H9 (cell line): ENCODE measurements at places on chromosomes 6 and 20.

- no peaks in the 10 kb centered on the region for H3K4me1 ChIP-seq
- no peak overlapping the region for H3K27ac ChIP-seq
- H3K27me3 ChIP-seq, result no peaks in the 10 kb centered on the region
- no peak overlapping the region for H3K4me3 ChIP-seq
These were observed 6.6 kb upstream of the BTNL2 start for GRCh38 chr6:32413427-32414047.

DNA sequence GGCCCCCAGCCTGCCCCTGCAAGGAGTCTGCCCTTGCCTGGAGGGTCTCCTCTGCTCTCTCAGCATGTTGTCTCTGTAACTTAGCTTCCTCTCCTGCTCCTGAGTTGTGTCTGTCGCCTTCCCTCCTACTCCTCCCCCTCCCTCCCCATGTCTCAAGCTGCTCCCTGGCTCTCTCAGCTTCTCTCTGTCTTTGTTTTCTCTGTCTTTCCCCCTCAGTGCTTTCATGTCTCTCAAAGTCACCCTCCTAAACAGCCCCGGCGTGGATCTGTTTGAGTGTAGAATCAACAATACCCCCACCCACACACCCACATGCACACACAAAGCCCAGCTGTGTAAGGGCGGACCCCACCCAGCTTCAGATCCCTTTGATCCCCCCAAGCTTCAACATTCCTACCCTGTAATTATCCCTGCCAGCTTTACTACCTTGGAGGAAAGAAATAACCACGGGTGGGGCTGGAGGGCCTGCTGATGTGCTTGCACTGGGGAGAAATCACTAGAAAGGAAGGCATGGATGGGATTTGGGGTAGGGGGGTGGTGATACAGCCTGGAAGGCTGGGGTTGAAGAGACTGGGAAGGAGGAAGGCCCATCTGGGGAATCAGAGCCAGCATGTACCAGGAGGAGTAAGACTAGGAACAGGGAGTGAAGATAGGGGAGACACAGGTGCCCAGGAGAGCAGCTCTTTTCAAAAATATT, 1.0 kb upstream of the LY6G6D start:
- DNase-seq, result peak; percentile 36
- H3K4me1 ChIP-seq, result peaks cover 10% of the 10 kb centered on the region; the same call in 1 of the 2 replicates
- no peaks in the 10 kb centered on the region for H3K27me3 ChIP-seq

DNA sequence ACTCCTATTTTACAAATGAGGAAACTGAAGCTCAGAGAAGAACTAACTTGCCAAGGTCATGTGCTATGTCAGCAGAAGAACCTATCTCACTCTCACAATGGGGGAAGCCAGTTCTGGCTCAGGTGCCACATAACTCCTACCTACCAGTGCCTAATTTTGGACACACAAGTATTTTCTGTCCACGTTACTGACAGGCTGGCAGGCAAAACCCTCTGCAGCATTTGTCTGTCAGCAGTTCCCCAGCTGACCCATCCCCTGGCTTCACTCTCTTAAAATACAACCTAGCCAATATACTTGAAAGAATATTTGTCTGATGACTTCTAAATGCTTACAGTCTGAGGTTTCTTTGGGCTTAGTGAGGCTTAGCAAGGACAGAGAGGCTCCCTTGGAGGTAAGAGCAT, 15.5 kb downstream of the GSS start:
- DNase-seq, result no peak
- H3K36me3 ChIP-seq, result peaks cover 24% of the 10 kb centered on the region
- no peak overlapping the region for H3K4me3 ChIP-seq
- H3K4me1 ChIP-seq, result no peaks in the 10 kb centered on the region
- no peak overlapping the region for H3K27ac ChIP-seq

DNA sequence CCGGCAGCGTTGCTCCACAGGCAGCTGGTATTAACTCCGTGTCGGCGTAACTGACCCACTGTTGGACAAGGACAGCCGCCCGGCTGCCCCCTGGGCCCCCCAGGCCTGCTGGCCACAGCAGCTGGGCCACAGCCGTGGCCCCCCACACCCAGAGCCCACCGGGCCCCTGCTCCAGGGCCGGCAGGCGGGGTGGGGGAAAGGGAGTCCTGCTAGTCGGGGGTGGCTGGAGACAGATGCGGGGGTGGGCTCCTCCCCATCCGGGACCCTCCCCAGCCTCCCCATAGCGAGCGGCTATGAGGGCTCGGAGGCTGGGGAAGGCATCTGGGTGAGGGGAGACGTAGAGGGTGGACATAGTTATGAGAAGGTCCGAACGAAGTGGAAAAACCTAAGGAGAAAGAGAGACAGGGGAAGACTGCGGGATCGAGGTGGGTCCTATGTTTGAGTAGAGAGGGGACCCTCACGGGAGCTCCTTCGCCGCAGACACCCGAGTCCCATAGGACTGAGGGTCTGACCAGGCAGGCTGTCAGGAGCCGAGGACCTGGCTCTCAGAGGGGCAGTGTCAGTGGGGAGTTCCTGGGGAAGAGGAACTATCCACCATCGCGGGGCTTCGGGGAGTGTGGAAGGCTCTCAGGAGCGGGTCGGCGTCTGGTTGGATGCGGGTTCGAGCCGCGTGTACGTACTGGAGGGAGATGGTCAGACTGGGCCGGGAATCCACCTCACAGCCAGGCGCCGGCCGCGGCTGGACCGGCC, 511 bp downstream of the VARS1 start:
- DNase-seq, result no peak
- H3K27me3 ChIP-seq, result no peaks in the 10 kb centered on the region
- no peaks in the 10 kb centered on the region for H3K4me1 ChIP-seq
- H3K27ac ChIP-seq, result no peak overlapping the region

GRCh38 chr6:157764178-157765068, 58.6 kb upstream of the SNX9 start:
- H3K4me1 ChIP-seq, result peaks cover 19% of the 10 kb centered on the region
- H3K4me3 ChIP-seq, result no peak overlapping the region
- no peak for DNase-seq
- no peaks in the 10 kb centered on the region for H3K36me3 ChIP-seq

GRCh38 chr6:170365593-170365992, 59.0 kb downstream of the FAM120B start:
- H3K27me3 ChIP-seq, result no peaks in the 10 kb centered on the region
- no peaks in the 10 kb centered on the region for H3K4me1 ChIP-seq
- H3K4me3 ChIP-seq, result no peak overlapping the region

DNA sequence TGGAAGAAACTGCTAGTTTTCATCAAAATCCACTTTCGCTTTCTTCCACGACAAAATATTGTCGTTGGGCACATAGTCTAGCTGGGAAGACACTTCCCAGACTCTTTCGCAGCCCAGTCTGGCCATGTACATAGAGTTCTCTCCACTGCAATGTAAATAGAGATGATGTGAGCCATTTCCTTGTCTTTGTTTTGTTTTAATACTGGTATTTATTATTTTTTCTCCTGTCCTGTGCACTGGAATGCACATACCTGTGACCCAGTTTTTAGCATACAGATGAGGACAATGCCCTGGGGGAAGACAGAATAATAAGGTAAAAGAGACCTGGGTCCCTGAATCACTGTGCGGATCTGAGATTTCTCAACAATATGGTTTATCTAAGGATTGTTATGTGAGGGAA, 149.5 kb upstream of the BMP5 start:
- DNase-seq, result no peak
- H3K27ac ChIP-seq, result no peak overlapping the region
- no peaks in the 10 kb centered on the region; the same call in 1 of the 2 replicates for H3K4me1 ChIP-seq
- H3K36me3 ChIP-seq, result no peaks in the 10 kb centered on the region
- no peaks in the 10 kb centered on the region for H3K27me3 ChIP-seq

GRCh38 chr6:119034827-119035458, 43.5 kb downstream of the FAM184A start:
- no peaks in the 10 kb centered on the region for H3K27me3 ChIP-seq
- DNase-seq, result no peak
- H3K4me1 ChIP-seq, result peaks cover 5% of the 10 kb centered on the region; the same call in 1 of the 2 replicates
- H3K4me3 ChIP-seq, result peak overlapping the region; percentile 37

DNA sequence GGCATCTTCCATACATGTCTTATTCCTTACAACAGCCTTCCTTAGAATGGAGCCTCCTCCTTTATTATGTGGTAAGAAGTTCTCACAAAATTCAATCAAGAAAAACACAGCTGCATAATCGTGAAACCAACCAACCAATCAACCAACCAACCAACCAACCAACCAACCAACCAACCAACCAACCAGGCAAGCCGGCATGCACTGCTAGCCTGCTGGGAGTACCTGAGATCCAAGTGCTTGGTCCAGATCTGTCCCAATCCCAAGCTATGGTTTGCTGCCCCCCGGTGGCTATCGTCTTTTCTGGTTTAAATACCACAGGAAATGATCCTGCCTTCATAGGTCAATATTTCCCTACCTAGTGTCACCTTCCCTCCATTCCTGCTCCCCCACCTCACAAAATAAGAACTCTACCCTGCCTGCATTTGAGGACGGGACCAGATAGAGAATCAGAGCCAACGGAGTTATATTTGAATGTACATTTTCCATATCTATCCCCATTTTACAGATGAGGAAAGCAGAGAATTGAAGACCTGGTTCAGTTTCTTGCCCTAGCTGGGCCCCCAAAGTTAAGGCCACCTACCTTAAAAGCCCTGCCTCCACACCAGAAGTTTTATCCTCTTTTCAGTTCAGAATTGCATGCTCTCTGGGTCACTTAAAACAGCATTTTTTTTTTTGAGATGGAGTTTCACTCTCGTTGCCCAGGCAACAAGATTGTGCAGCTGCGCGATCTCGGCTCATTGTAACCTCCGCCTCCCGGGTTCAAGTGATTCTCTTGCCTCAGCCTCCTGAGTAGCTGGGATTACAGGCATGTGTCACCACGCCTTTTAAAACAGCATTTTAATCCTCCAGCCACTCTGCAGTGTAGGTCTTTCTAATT, 27.1 kb downstream of the RAB44 start:
- H3K4me1 ChIP-seq, result no peaks in the 10 kb centered on the region
- no peak overlapping the region for H3K4me3 ChIP-seq
- no peaks in the 10 kb centered on the region for H3K36me3 ChIP-seq
- peak; percentile 78 for DNase-seq
- H3K27me3 ChIP-seq, result no peaks in the 10 kb centered on the region
- H3K27ac ChIP-seq, result no peak overlapping the region

- 0 out of 2 replicates have a peak, but pooled peaks cover 2% of the 10 kb centered on the region for H3K36me3 ChIP-seq
- H3K27ac ChIP-seq, result no peak overlapping the region
- DNase-seq, result no peak
- no peak overlapping the region for H3K4me3 ChIP-seq
- no peaks in the 10 kb centered on the region for H3K27me3 ChIP-seq
These were observed 295.0 kb downstream of the PKHD1 start for GRCh38 chr6:51792273-51793030.

GRCh38 chr20:49573900-49574416, 6.0 kb upstream of the PTGIS start:
- DNase-seq, result peak; percentile 5
- no peak overlapping the region for H3K27ac ChIP-seq
- no peaks in the 10 kb centered on the region for H3K36me3 ChIP-seq
